ENCODE measurements at places on chromosomes 3 and 15.

DNA sequence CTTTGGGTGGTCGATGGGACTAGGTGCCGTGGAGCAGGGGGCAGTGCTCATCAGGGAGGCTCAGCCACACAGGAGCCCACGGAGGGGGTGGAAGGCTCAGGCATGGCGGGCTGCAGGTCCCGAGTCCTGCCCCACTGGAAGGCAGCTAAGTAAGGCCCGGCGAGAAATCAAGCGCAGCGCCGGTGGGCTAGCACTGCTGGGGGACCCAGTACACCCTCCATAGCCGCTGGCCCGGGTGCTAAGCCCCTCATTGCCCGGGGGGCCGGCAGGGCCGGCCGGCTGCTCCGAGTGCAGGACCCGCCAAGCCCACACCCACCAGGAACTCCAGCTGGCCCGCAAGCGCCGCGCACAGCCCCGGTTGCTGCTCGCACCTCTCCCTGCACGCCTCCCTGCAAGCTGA, 19.1 kb downstream of the TP53BP1 start:
- no peak for DNase-seq

DNA sequence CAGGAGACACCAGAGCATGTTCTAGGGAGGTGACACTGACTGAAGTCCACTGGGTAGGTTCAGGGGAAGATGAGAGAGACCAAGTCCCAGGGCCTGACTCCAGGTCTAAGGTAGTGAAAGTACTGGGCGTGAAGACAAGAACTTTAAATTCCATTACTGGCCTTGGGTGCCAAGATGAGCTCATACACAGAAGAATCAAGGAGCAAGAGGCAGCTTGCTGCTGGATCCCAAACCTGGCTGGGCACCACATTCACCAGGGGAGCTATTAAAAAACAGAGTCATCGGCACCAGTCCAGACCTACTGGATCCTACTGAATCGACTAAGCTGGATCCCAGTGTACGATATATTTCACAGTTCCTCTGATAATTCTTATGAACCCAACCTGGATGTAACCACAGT, 42.1 kb upstream of the ATG7 start:
- DNase-seq, result no peak

- no peak for DNase-seq
Measured at GRCh38 chr3:134677196-134677986, 26.6 kb upstream of the KY start.

DNA sequence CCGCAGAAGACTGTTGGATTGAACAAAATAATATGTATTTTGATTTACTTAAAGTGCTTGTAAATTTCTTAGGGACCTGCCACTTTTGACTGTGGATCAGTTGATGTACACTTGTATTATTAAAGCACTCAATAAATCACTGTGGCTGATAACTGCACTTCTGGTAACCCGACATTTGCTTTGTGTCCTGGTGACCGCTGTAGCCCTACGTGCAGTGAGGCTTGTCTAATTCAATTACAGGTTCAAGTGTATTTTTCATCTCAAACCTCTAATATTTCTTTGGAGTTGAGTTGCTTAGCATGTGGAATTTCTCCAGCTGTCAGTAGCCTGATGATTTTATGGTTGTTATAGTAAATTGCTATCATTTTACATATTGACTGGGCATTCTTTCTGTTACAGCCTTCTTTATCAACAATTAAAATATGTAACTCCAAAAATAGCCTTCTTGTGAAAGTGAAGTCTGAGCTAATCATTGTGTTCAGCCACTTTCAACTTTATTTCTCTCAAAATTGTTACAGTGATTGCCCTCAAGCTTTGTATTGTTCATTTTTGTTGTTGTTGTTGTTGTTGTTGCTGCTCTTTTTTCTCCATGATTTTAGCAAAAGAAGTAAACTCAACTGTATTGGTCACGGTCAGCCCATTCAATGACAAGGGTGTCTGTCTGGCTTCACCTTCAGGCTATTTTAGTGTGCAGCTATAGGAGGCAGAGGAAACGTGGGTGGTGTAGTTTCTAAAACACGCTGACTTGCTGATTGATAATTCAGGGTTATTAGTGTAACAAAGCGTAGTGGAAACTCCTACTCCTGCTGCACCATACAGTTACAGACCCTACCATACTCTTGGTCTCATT, 215.1 kb upstream of the UBE2E1 start:
- DNase-seq, result no peak

GRCh38 chr15:78216276-78217104, 17.9 kb downstream of the ACSBG1 start:
- DNase-seq, result no peak

DNA sequence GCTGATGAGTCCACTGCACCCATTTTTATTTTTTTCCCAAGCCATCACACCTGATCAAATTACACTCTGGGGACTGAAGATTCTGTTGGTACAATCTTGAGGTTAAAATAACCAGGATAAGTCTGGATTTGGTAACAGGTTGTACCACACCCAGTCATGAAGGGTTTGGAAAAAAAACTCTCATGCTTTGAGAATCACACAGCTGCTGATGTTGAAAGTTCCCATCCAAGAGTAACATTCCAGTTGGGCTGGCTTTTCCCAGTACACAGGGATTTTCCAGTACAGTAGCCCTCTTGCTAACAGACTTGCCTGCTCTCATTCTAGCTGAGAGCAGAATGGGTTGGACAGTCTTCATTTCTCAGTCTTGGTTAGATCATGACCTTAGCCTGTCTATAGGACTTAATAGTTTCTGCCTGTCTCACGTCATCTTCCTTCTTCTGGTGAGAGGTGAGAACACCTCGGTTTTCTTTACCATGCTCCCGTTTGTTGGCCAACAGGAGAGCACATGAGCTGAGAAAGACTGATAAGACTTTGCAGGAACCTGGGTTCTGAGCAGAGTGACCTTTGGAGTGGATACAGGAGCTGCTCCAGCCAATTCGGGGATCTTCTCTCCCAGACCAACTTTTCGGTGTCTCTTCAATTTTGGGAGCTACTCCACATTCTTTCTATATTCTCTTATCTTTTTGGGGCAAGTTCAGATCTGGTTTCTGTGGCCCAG, 300.1 kb upstream of the LYSMD4 start:
- DNase-seq, result no peak

GRCh38 chr3:104536715-104537114, 830.0 kb upstream of the ALCAM start:
- DNase-seq, result no peak
